ENCODE measurements at places on chromosomes 7 and 10. TPM values are rescaled to one million over a fixed set of nuclear protein-coding genes. Genes with fewer than 3 reads are reported as not detected.

- no peak for DNase-seq
- H3K36me3 ChIP-seq = no peaks in the 10 kb centered on the region
- H3K27ac ChIP-seq = no peak overlapping the region
- H3K4me1 ChIP-seq = no peaks in the 10 kb centered on the region
Observed at GRCh38 chr10:42990016-42990720, 86.7 kb upstream of the RET start.

Gene C10orf53
- not detected for total RNA-seq

GRCh38 chr10:86652361-86653202, 1.8 kb upstream of the OPN4 start:
- peak; percentile 57 for DNase-seq
- H3K27ac ChIP-seq = no peak overlapping the region
- H3K36me3 ChIP-seq = no peaks in the 10 kb centered on the region
- no peaks in the 10 kb centered on the region for H3K4me1 ChIP-seq
- no peak overlapping the region for H3K4me3 ChIP-seq

Gene PLA2G12B
- 0.90 TPM for total RNA-seq

DNA sequence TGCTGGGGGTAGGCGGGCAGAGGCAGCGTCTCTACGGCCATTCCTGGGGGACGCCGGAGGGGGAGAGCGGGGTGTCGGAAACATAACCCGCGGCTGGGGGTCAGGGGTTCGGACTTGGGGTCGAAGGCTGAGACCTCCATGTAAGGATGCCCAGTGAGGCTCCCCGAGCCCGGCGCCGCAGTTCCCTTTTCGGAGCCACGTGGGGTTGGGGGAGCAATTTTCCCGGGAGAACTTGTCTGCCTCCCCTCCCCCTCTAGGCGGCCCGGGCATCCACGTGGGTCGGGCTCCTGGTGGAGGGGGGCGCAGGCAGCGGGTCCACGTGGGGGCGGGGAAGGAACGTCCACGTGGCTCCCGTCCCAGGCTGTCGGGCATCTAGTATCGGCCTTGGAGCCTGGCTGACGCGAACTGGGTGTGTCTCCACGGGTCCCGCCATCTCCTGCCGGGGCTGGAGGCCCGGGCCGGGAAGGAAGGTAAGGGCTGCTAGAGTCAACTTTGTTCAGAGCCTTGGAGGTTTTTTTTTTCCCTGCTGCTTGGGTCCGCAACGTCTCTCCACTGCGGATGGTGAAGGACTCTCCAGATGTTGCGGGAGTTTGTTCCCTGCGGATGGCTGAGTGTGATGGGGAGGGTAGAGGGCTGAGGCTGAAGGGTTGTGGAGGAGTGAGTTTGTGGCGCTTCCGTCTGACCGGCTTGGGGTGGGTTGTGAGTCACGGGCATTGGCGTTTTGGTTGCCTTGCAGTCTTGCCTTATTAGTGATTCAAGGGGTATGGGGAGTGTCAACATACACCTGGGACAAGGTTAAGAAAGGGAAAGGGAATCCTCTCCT, 744 bp downstream of the PPRC1 start:
- DNase-seq = peak; percentile 78
- peaks cover 17% of the 10 kb centered on the region for H3K4me1 ChIP-seq
- peaks cover 13% of the 10 kb centered on the region for H3K36me3 ChIP-seq
- peak overlapping the region; percentile 82 for H3K27ac ChIP-seq
- H3K4me3 ChIP-seq = peak overlapping the region; percentile 94

- no peak for DNase-seq
- no peak overlapping the region for H3K4me3 ChIP-seq
- H3K27ac ChIP-seq = no peak overlapping the region
- H3K27me3 ChIP-seq = no peaks in the 10 kb centered on the region
- H3K4me1 ChIP-seq = peaks cover 10% of the 10 kb centered on the region
- no peaks in the 10 kb centered on the region for H3K36me3 ChIP-seq
Observed at GRCh38 chr7:47563521-47563920, 18.4 kb downstream of the TNS3 start.

DNA sequence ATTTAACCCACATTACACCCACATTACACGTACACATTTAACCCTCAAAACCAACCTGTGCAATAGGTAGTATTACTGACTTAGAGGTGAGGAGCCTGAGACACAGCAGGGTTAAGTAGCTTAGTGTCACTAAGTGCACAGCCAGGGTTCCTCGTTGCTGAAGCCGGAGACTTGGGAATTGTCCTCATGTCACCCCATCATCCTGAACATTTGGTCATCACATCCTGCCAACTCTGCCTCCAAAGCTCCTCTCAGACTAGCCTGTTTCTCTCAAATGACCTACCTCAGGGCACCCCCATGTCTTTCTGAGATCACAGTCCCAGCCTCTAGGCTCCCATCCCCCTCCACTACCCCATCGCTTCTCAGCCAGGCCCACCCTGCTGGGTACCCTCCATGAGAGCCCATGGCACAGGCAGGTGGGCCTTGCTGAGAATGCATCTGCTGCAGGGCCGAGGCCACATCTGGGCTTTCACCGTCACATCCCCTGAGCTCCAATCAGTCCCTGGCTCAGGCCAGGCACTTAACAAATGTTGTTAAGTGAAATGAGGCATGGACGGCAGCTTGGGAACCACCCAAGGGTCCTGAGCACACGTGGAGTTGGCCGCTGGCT, 21.1 kb upstream of the PCBD1 start:
- no peak overlapping the region for H3K27ac ChIP-seq
- no peak overlapping the region for H3K4me3 ChIP-seq
- no peaks in the 10 kb centered on the region for H3K36me3 ChIP-seq
- peaks cover 4% of the 10 kb centered on the region for H3K4me1 ChIP-seq
- no peaks in the 10 kb centered on the region for H3K27me3 ChIP-seq
